GM04504 (cell line): ENCODE measurements at places on chromosomes 3 and 15.

DNA sequence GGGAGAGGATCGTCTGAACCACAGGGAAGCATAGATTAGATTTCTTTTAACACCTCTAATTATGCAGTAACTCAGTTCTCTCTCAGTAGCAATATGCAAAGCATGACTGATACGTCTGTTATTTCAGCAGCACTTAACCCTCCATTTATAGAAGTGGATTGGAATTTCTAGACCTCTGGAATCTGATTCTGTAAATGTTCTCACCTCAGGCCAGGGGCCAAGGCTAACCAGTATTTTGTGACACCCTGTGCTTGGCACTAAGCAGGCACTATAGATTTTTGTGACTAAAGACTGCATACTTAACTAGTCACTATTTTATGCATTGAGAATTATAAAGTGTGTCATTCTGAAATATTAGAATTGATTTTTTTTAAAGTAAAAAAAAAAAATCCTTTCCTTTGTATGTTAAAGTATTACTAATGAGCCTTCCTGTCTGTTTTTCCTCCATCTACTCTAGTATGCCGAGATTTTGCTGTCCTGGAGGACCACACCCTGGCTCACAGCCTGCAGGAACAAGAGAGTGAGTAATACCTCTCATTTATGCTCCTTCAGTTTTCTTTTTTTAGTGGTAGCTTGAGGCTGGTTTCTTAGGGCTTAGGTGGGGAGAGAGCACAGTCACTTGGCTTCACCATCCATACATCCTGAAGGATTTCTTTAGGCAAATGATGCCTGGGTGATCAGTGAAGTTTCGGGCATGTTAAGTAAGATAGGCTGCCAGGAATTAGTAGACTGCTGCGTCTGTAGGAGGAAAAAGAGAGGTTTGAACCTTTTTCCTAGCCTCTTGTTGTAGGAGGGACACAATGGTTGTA, 26.5 kb upstream of the UTS2B start:
- peak; percentile 35 for DNase-seq

- DNase-seq = no peak
Measured at GRCh38 chr15:101558221-101558941, 68.9 kb upstream of the PCSK6 start.

DNA sequence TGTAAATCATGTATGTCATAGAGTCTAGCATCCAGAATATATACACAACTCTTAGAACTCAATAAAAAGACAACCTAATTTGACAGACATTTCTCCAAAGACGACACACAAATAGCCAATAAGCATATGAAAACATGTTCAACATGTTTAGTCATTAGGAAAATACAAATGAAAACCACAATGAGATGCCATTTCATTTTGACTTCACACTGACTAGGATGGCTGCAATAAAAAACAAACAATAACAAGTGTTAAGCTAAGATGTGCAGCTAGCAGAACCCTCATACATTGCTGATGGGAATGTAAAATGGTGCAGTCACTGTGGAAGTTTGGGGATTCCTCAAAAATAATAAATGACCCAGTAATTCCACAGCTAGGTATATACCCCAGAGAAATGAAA, 16.4 kb downstream of the SPG11 start:
- no peak for DNase-seq

- DNase-seq = no peak
Measured at GRCh38 chr15:31049111-31049510, 52.4 kb downstream of the TRPM1 start.

GRCh38 chr15:100339999-100340398, 1.8 kb downstream of the ADAMTS17 start:
- DNase-seq = no peak

GRCh38 chr3:48276911-48277641, 36.2 kb downstream of the ZNF589 start:
- no peak for DNase-seq

DNA sequence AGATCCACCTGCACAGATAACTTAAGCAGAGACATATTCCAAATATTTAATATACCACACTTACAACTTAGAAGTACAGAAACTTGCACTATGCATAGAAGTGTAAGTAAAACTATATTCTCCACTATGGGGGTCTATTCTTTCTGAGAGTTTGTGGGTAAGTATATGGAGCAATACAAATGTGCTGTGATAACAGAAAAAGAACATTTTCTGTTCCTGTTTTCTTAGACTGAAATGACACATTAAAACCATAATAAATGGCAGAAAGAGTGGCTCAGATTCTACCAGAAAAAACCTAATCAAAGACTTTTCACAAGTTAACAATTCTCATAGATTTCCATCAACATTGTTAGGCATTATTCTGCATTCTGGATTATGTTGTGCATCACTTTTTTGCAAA, 96.6 kb upstream of the WNT7A start:
- no peak for DNase-seq

- DNase-seq = no peak
Measured at GRCh38 chr15:22903961-22904534, 65.6 kb downstream of the NIPA2 start.

DNA sequence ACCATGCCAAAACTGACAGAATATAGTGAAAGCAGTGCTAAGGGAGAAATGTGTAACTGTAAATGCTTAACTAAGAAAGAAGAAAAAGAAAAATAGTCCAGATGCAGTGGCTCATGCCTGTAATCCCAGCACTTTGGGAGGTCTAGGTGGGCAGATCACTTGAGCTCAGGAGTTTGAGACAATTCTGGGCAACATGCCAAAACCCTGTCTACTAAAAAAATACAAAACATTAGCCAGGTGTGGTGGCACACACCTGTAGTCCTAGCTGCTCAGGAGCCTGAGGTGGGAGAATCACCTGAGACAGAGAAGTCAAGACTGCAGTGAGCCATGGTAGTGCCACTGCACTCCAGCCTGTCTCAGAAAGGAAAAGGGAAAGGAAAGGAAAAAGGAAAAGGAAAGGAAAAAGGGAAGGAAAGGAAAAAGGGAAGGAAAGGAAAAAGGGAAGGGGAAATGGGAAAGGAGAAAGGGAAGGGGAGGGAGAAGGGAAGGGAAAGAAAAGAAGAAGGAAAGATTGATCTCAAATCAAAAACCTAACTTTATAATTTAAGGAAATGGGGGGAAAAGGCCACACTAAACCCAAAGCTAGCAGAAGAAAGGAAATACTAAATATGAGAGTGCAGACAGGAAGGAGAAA, 20.3 kb downstream of the C3orf33 start:
- DNase-seq = no peak

DNA sequence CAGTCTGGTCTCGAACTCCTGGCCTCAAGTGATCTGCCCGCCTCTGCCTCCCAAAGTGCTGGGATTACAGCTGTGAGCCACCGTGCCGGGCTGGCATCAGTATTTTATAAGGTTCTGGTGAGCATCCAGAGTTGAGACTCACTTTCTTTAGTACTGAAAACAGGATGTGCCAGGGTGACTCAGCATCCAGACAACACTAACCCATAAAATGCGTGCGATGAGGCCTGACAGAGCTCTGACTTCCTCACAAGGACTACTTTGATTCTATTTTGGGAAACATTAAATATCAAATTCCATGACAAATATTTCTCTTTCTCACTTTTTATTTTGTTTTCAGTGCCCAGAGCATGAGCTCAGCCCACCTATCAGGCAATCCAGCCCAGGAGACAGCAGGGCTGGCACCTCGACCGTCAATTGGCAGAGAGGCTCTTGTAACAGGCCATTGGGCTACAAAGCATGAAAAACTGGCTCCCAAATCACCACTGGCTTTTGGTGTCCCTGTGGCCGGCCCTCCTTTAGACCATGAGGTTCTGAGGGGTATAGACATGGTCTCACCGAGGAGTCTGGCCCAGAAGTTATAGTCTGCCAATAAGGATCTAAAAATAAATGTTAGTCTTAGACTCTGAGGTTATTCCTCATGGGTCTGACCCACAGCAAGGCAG, 75.0 kb downstream of the FEM1B start:
- peak; percentile 93 for DNase-seq

- DNase-seq = no peak
Measured at GRCh38 chr3:138300647-138301046, 29.0 kb downstream of the NME9 start.

DNA sequence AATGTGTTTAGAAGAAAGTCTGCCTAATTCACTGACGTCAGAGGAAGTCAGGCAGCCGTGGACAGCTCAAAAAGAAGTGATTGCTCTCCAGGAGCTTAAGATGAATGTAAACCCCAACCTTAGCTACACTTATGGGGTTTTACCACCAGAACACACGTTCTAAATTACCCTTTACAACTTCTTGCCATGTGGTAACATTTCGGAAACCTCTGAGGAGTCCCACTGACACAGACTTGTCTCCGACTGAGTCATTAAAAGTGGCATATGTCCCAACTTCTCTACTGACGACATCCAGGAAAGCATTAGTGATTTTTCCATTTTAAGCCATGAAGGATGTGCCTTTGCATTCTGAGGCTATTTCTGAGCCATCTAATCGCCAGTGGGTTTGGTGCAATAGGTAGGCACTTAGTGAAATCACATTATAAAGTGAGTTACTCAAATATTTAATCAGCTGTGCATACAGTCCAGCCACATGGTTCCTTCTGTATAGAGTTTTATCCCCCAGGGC, 32.4 kb downstream of the C2CD4A start:
- DNase-seq = peak; percentile 82

GRCh38 chr3:194766845-194767244, 81.2 kb downstream of the FAM43A start:
- no peak for DNase-seq

GRCh38 chr3:53300826-53301225, 45.0 kb upstream of the TKT start:
- no peak for DNase-seq

- no peak for DNase-seq
Measured at GRCh38 chr3:25843332-25843731, 53.4 kb downstream of the OXSM start.

DNA sequence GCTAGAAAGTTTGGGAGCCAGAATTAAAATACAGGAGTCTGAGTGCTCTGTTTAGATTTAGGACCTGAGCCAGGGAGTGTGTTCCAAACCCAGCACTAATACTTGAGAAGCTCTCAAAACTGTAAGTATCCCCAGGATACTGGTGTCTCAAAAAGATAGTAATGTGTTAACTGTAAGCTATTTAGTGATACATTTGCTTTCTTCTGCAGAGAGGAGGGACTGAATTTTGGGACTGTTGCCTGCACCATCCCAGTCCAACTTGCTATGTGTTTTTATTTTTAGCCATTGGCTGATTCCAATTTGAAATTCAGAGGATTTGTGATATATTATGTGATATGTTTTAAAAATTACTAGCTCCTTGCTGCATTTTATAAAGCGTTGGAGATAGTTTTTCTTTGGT, 31.5 kb downstream of the UBE2E1 start:
- no peak for DNase-seq

DNA sequence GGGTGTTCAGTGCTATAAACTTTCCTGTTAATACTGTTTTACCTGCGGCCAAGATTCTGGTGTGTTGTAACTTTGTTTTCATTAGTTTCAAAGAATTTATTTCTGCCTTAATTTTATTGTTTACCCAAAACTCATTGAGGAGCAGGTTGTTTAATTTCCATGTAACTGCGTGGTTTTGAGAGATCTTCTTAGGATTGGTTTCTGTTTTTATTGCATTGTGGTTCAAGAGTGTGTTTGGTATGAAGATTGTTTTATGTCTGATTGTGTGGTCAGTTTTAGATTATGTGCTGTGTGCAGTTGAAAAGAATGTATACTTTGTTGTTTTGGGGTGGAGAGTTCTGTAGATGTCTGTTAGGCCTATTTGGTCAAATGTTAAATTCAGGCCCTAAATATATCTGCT, 133.5 kb upstream of the GALNT15 start:
- no peak for DNase-seq

DNA sequence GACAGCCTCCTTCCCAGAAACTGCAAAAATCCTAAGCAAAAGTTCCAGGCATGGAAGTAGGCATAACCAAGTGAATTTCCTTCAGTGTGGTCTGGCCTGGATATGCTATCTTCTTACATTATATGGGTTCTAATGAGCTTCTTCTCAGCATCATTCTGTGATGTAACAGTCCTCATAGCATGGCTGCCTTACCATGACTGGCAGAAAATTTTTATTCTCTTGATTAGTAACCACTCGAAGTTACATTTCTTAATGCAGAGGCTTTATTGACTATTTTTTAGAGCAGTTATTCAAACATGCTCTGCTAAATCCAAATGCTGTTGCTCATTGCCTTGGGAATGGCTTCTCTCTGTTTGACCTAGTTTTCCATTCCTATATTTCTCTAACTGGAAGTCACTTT, 21.1 kb upstream of the CPNE4 start:
- DNase-seq = no peak

DNA sequence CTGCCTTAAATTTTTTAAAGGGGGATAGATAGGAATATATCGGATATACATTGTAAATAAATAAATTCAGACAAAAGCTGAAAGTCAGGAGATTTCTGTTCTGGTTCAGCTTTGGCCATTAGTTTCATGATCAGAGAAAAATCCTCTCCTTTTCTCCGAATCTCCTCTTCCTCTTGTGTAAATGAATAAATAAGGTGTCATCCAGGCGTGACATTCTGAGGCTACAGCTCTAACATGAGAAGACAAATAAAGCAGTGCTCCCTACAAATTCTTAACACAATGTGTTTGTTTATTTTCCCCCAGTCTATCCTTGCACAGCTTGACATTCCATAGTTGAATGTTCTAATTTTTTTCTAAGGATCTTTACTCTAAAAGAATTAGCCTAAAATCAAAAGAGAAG, 9.4 kb upstream of the MB21D2 start:
- no peak for DNase-seq

DNA sequence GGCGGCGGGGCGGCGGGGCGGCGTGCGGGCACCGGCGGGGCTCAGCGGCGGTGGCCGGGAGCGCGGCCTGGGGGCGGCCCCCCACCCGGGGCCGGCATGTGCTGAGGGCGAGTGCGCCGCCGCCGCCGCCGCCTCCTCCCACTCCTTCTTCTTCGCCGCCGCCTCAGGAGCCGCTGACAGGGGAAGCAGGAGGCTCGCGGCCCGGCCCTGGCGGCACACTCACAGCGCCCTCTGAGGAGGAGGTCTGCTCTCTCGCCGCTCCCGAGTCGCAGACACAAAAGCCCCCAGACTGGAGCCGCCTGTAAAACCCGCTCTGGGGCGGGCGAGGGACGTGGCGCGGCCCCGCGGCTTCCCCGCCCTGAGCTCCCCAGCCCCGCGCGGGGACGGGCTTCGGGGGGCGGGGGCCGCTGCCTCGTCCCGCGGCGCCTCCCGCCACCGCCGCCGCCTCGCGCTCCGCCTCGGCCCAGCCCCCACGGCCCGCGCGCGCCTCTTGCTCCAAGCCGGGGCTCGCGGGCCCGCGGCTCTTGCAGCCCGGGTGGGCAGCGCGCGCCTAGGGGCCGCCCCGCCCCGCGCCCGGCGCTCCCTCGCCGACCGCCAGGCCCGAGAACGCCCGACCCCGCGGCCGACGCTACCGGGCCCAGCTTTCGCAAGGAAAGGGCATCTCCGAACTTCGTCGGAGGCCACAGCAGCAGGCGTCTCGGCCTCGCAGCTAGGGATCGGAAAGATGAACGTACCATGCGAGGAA, at the start of gene PYGO1:
TSS of gene PYGO1 (minus strand) at position 276 of the 745 bp plus-strand sequence. CDS start 462 bp downstream, outside the sequence.
- DNase-seq = peak; percentile 29

GRCh38 chr15:45094358-45094730, 19.6 kb downstream of the DUOX2 start:
- DNase-seq = no peak

- no peak for DNase-seq
Measured at GRCh38 chr15:27854601-27855000, 244.5 kb downstream of the OCA2 start.

- DNase-seq = no peak
Measured at GRCh38 chr15:58185439-58185838, 47.3 kb downstream of the AQP9 start.

- DNase-seq = no peak
Measured at GRCh38 chr15:62118520-62119226, 46.4 kb downstream of the C2CD4B start.

GRCh38 chr3:33312361-33312760, 35.1 kb downstream of the FBXL2 start:
- no peak for DNase-seq

- DNase-seq = no peak
Measured at GRCh38 chr3:110743202-110743601, 328.4 kb upstream of the NECTIN3 start.
